ENCODE measurements at places on chromosomes 3 and 15.

GRCh38 chr3:170440344-170440743 lies 21.7 kb downstream of the CLDN11 start:
- no peak for DNase-seq

DNA sequence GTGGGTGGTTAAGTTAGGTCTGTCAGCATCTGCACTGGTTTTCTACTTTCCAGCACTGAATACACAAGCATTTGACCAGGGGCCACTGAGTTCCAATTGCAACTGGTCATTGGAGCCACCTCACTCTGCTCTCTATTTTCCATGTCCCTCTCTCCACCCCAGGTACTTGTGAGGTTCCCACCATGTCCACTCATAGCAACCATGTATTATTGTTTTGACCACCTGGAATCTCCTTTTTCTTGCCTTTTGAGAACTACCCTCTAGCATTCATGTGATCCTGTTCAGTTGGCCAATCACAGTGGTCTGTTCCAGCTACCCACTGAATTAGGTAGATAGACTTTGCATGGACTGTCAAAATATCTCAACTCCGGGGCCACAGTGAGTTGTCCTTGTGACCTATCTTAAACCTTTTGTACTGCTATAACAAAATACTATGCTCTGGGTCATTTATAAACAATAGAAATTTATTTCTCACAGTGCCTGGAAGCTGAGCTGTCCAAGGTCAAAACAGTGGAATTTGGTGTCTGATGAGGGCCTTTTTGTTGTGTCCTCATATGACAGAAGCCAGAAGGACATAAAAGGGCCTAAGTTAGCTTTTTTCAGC lies 20.2 kb upstream of the TM4SF18 start:
- DNase-seq, result no peak

- DNase-seq, result no peak
Observed at GRCh38 chr3:52216585-52217408, 8.6 kb downstream of the TLR9 start.

DNA sequence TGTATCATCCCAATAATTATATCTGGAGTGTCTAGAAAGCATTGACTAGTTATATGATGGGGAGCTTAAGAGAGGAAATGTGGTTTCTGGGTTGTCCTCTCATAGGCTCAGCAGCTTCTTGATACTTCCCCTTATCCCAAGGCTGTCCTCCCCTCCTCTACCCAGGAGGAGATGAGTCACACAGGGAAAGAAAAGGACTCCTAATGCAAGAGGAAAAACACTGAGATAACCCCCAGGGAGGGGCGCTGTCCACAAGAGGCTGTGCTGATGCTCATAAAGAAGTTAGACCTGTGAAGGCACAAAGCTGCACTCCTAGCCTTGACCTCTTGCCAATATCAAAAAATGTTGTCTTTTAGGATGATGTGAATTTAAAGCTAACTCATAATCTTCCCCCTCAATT lies 28.8 kb upstream of the GYG1 start:
- no peak for DNase-seq

GRCh38 chr3:192188218-192188835 lies 539.0 kb downstream of the FGF12 start:
- DNase-seq, result no peak

GRCh38 chr15:51315726-51316125 lies 22.7 kb downstream of the CYP19A1 start:
- no peak for DNase-seq

- no peak for DNase-seq
Observed at GRCh38 chr3:4549896-4550295, 56.7 kb downstream of the ITPR1 start.
